Cardiac atrium fibroblast (primary cell): ENCODE measurements at places on chromosomes 1 and 21. TPM values are rescaled to one million over a fixed set of nuclear protein-coding genes. Genes with fewer than 3 reads are reported as not detected.

The TDRD5 gene
- not detected in 2 replicates for total RNA-seq

The TFF1 gene
- not detected in 2 replicates for total RNA-seq

The RIPK4 gene
- total RNA-seq, result 5.1 and 12.3 TPM in 2 replicates

The SHISA4 gene
- 33.9 and 36.6 TPM in 2 replicates for total RNA-seq

The FBXO42 gene
- total RNA-seq, result 9.4 and 20.6 TPM in 2 replicates

The OR2L3 gene
- not detected in 2 replicates for total RNA-seq

The RAB29 gene
- 13.4 and 20.6 TPM in 2 replicates for total RNA-seq

The UBE2U gene
- total RNA-seq, result not detected in 2 replicates

The C1orf94 gene
- total RNA-seq, result not detected in 2 replicates

The ZNF648 gene
- total RNA-seq, result not detected in 2 replicates

The UBL4B gene
- not detected in 2 replicates for total RNA-seq

The PARK7 gene
- total RNA-seq, result 210 and 220 TPM in 2 replicates

The CELA2A gene
- total RNA-seq, result not detected in 2 replicates

The KRTAP19-3 gene
- not detected in 2 replicates for total RNA-seq

The KCNE2 gene
- total RNA-seq, result not detected in 2 replicates

The GSTM5 gene
- total RNA-seq, result 0.49 TPM in 1 of 2 replicates, not detected in the other

The L1TD1 gene
- not detected in 2 replicates for total RNA-seq

The SEMA6C gene
- total RNA-seq, result 2.0 and 3.1 TPM in 2 replicates

The AKIRIN1 gene
- total RNA-seq, result 38.9 and 39.5 TPM in 2 replicates

The VAV3 gene
- 0.65 TPM in 1 of 2 replicates, not detected in the other for total RNA-seq

The APCS gene
- not detected in 2 replicates for total RNA-seq

The BCAR3 gene
- total RNA-seq, result 44.8 and 45.7 TPM in 2 replicates

The ZBTB7B gene
- total RNA-seq, result 13.9 and 16.8 TPM in 2 replicates

The HENMT1 gene
- 5.5 and 6.9 TPM in 2 replicates for total RNA-seq

The FALEC gene
- total RNA-seq, result not detected in 2 replicates

The AJAP1 gene
- total RNA-seq, result not detected in 2 replicates

The C8B gene
- not detected in 2 replicates for total RNA-seq

The TSSK3 gene
- total RNA-seq, result 0.32 TPM in 1 of 2 replicates, not detected in the other

The OR2L8 gene
- total RNA-seq, result not detected in 2 replicates

The GOLT1A gene
- not detected in 2 replicates for total RNA-seq

The TMEM9 gene
- 64.4 and 81.0 TPM in 2 replicates for total RNA-seq

The TRPM2 gene
- total RNA-seq, result not detected in 2 replicates

The KRTAP11-1 gene
- total RNA-seq, result not detected in 2 replicates

The LEMD1 gene
- total RNA-seq, result not detected in 2 replicates

The PLA2G2F gene
- not detected in 2 replicates for total RNA-seq

The ADGRL4 gene
- 18.4 and 27.2 TPM in 2 replicates for total RNA-seq

The FGGY gene
- total RNA-seq, result 10.5 and 14.6 TPM in 2 replicates

The LCA5L gene
- total RNA-seq, result not detected in 2 replicates
